ENCODE measurements at places on chromosomes 2 and 18. TPM values are rescaled to one million over a fixed set of nuclear protein-coding genes. Genes with fewer than 3 reads are reported as not detected.

Gene CCDC85A
- total RNA-seq, result 34.4 TPM

Gene METAP1D
- 16.0 TPM for total RNA-seq

Gene ACMSD
- not detected for total RNA-seq

Gene NPPC
- total RNA-seq, result not detected

Gene DAPL1
- total RNA-seq, result not detected

Gene RFTN2
- 26.0 TPM for total RNA-seq

Gene TGFA
- 7.5 TPM for total RNA-seq

Gene CD226
- total RNA-seq, result 1.3 TPM

Gene FAP
- 1.3 TPM for total RNA-seq

Gene BCL11A
- total RNA-seq, result 313 TPM

Measured in parietal lobe (tissue), 2 donors.